ENCODE measurements at places on chromosomes 16 and 17.
A peak's percentile ranks its signal among the peaks of the same experiment; 100 is the strongest.

GRCh38 chr16:49003022-49003421 lies 278.6 kb downstream of the CBLN1 start:
- peak; percentile 9 for DNase-seq

DNA sequence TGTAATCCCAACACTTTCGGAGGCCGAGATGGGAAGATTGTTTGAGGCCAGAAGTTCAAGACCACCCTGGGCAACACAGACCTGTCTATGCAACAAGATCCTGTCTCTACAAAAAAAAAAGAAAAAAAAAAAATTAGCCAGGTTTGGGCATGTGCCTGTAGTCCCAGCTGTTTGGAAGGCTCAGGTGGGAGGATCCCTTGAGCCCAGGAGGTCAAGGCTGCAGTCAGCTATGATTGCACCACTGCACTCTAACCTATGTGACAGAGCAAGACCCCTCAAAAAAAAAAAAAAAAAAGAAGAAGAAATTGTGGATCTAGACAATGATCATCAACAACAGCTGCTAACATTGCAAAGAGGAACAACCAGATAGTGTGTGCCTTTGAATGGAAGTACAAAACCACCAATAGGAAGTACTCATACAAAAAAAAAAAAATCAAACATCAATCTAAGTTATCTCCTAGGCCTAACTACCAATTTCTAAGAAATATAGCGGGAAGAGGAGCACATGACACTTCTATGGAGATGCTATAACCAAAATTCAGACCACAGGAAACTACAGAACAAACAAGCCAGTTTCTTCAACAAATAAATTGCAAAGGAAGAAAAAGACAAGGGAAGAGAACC lies 258.7 kb downstream of the MRTFB start:
- no peak for DNase-seq

DNA sequence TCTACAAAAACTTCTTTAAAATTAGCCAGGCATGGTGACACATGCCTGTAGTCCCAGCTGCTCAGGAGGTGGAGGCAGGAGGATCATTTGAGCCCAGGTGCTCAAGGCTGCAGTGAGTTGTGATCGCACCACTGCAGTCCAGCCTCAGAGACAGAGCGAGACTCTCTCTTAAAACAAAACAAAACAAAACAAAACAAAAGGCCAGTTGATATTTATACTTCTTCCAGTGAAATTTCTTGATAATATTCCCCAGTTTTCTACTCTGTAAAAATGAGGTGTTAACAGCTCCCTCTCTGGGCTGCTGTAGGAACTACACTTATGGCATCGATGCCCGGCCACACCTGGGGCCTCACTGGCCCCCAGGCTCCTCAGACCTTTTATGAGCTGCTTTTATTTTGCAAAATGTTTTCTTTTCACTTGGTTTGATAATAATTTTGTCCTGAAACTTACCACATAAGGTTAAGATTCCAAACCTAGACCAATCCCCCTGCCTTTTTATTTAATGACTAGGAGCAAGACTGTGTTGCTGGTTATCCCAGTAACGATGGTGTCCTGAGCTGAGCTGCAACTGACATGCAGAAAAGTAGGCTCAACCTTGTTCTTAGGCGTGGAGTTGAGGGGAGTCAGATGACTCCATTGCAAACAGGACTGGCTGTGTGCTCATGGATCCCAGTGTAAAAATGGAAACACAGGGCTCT lies 17.6 kb downstream of the MAPK8IP3 start:
- no peak for DNase-seq

DNA sequence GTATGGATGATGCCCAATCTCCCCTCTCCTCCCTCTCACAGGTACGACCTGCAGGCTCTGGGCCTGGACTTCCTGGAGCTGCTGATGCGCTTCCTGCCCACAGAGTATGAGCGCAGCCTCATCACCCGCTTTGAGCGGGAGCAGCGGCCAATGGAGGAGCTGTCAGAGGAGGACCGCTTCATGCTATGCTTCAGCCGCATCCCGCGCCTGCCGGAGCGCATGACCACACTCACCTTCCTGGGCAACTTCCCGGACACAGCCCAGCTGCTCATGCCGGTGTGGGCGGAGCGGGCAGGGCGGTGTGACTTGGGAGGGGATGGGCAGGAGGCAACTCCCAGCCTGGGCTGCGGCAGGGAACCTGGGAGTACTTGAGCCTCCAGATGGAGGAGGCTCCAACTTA lies 18.1 kb downstream of the SPATA32 start:
- no peak for DNase-seq

All from NCI-H1092 (cell line).